NCI-H1930 (cell line): ENCODE measurements at places on chromosomes 7 and 10.
A peak's percentile ranks its signal among the peaks of the same experiment; 100 is the strongest.

DNA sequence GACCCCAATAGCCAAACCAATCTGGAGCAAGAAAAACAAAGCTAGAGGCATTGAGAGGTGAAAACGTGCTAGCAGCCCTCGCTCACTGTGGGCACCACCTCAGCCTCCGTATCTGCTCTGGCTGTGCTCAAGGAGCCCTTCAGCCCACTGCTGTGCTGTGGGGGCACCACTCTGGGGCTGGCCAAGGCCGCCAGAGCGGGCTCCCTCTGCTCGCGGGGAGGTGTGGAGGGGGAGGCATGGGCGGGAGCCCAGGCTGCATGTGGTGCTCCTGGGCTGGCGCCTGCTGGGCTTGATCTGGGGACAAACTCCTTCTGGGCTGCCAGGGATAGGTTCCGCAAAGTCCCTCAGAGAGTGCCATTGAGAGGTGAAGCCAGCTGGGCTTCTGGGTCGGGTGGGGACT, 1002.0 kb downstream of the GATA3 start:
- DNase-seq: no peak

DNA sequence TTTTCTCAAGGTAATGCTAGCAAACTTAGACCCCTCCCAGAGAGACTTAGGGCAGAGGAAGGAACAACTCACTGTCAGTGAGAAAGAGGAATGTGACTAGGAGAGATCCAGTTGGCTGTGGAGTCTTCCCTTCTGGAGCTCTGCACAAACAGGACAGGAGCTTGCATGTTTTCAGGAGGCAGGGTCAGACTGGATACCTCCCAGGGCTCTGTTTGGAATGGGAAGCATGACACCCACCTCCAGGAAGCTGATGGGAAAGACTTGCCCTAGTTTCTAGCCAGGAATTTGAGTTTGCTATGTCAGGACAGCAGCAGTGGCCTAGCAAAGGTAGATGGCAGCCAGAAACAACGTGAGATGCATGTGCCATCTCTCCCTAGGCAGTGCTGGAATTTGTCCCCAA, 40.6 kb downstream of the GHRHR start:
- no peak for DNase-seq

DNA sequence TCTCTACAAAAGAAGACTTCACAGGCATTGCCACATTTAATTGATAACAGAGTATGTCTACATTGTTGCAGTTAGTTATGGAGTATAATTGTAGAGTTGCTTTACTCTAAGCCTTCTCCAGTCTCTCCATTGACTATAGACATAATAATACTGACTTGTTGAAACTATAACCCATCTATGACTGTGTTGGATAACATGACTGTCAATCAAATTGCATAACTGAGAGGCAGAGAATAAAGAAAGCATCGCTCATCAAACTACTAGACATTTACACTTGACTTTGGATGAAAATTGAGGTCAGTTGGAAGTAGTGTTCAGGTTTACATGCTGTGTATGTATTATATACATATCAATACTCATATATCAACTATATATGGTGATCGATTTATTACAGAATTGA, 3.4 kb upstream of the ATXN7L1 start:
- DNase-seq: no peak

DNA sequence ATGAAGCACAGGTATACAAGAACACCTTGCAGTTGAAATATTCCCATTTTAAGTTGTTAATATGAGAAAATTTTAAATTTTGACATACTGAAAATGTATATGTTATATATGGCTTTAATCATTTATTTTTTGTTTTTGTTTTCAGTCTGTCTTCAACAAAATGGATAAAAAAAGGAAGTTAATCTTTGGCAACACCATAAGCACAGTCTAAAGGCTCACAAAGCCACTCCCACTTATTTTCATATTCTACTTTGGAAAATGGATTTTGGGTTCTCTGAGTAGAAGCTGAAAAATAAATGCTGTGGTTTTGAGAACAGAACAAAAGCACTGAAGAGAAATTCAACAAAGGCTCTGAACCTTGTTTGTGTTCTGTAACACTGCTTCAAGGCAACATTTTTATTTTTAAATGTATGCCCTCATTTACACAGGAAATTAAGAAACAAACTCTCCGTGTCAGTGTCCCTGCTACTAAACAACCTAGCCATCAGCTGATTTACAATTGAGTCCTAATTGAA, 81.3 kb upstream of the LRRN3 start:
- no peak for DNase-seq

DNA sequence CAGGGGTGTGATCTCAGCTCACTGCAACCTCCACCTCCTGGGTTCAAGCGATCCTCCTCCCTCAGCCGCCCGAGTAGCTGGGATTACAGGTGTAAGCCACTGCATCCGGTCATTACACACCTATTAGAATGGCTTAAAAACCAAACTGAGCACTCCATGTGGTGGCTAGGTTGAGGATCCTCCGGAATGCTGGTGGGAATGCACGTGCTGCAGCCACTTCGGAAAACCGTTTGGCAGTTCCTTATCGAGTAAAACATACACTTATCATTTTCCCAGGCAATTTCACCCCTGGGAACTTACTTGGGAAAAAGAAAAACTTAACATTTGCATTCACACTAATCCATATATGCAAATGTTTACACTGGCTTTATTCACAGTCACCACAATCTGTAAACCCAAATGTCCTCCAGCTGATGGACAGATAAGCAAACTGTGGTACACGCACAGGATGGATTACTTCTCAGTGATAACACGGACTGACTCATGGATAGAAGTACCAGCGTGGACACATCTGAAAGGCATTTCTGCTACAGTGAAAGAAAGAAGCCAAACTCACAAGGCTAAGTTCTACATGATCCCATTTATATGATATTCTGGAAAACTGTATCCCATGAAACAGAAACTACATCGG, 20.4 kb downstream of the RFC2 start:
- DNase-seq: no peak

DNA sequence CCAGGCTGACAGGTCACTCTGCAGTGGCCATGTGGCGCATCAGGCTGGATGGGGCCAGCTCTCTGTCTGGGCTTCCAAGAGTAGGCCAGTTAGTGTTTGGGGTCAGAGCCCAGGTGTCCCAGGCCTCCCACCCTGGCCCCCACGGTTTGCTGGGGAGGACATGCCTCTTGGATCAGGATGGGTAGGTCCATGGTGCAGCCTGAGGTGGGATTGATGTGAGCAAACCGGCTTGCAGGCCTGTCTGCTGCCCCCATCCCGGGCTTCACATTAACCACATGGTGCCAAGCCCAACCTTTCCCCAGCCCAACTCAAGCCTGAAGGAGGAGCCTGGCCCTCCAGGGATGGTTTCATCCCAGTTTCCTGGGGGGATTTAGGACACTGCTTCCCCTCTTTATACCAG, 39.2 kb downstream of the LDB3 start:
- no peak for DNase-seq

DNA sequence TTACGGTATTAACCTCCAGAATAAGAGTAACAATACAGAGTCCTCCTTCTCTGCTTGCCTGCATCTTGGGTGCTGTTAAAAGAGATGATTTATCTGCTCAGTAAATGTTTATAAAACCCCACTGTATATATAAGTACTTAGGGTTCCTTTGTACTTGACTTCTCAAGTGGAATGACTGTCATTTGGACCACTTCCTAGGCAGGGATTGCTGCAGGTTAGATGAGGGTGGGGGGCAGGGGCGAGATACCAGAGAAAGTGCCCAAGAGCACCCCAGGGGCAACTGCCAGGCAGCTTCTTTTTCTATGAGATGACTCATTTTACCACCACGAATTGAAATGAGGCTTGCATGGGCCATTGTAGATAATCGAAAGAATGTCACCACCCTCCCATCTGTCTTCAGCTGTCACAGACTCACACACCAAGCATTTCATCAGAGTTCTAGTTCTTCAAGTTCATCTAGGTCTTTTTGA, 421.9 kb upstream of the GALNT17 start:
- DNase-seq: no peak

GRCh38 chr7:82750007-82750406, 306.4 kb upstream of the CACNA2D1 start:
- no peak for DNase-seq

- no peak for DNase-seq
These were observed 160.7 kb upstream of the PCBD1 start for GRCh38 chr10:71048971-71049615.

- DNase-seq: peak; percentile 25
These were observed 40.5 kb downstream of the PRSS2 start for GRCh38 chr7:142811154-142811737.

DNA sequence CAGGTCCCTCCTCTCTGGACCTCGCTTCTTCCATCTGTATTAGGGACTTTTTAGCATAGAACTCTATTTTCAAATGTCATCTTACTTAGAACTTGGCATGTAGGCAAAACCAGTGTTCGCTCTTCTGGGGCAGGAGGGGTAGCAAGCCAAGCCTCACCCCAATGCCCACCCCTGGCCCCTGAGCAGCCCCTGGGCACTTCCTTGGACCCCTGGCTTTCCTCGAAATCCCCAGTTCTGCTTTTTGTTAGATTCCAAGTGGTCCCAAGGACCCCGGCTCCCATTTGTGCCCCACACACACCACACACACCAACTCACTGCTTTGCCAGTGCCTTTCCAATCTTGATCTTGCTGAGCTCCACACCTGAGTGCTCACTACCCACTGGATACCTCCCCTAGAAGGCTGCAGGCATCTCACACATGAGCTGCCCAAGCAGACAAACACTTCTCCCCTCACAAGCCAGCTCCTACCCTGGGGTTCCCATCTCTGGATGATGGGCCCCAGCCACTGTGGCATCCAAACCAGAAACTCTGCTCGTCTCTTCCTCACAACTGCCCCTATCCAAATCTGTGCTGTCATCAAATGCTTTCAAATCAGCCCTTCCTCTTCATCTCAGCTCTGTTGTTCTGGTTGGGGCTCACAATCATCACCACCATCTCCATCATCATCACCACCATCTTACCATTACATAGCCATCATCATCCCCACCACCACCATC, 167.9 kb upstream of the ZMIZ1 start:
- DNase-seq: no peak

DNA sequence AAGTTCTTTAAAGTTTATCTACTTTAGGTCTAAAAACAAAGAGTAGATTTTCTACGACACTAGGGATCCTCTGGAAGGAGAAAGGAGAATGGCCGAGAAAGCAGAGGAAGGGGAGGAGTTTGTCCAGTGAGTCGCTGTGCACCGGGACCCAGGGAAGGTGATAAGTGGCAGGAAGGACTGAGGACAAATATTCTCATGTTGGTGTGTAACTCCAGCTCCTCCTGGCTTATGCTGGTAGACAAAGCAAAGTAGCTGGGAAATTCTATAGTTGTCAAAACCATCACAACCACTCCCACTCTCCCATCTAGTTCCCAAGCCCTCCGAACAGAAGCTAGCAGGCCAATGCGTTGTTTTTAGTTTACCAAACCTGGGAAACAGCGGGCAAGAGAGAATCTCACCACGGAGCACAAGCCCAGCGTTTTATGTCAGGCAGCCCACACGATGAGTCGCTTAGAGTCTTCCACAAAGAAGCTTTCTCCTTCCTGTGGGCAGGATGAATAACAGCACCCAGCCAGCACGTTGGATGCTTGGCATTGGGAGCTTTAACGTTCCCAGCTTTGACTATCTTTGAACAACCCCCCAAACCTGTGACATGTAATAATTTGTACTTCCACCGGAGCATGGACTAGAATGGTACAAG, 32.9 kb upstream of the JCAD start:
- DNase-seq: no peak

GRCh38 chr10:43794181-43794815, 145.6 kb upstream of the ZNF32 start:
- DNase-seq: no peak

GRCh38 chr7:159097661-159098423, 46.8 kb downstream of the VIPR2 start:
- DNase-seq: no peak

DNA sequence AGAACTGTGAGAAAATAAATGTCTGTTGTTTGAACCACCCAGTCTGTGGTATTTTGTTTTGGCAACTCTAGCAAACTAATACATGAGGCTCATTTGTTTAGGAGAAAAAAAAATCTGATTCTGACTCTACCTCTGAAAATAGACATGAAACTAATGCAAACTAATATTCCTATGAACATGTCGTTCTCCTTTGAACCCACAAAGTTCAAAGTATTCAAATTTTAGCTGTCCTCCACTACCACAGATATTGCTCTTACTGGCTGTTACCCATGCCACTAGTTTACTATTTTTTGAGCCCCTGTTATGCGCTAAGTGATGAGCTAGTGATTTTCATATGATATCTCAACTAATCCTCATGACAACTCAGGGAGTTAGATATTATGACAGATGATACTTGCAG, 58.8 kb upstream of the ZNF804B start:
- no peak for DNase-seq

DNA sequence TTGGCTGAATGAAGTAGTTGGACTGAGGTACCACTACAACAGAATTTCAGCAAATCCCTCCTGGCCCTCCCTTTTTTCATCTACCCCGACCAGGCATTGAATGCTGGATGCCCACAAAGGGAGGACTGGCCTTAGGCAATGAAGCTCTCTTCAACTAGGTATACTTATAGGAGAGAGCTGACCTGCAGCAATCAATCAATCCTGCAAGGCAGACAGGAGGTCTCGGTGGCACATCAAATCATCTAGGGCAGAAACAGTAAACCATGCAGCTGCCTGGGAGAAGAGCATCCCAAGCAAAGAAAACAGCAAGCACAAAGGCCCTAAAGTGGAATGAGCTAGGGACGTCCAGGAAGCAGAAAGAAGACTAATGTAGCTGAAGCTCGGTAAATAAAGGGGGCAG, 2.4 kb upstream of the ABRAXAS2 start:
- DNase-seq: no peak
